ENCODE measurements at places on chromosomes 2 and 18.

DNA sequence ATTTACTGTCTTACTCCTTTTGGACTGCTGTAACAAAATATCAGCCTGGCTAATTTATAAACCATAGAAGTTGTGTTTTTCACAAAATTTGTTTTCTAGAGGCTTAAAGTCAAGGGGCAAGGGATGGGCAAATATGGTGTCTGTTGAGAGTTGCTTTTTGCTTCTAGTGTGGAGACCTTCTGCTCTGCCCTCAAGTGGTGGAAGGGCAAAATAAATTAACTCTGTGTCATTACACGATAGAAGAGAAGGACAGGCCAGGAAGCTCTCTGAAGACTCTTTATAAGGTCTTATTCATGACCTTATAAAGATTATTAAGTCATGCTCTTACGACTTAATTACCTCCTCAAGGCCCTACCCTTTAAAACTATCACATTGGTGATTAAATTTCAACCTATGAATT is 181.2 kb upstream of the LRATD1 start:
- no peak for DNase-seq

DNA sequence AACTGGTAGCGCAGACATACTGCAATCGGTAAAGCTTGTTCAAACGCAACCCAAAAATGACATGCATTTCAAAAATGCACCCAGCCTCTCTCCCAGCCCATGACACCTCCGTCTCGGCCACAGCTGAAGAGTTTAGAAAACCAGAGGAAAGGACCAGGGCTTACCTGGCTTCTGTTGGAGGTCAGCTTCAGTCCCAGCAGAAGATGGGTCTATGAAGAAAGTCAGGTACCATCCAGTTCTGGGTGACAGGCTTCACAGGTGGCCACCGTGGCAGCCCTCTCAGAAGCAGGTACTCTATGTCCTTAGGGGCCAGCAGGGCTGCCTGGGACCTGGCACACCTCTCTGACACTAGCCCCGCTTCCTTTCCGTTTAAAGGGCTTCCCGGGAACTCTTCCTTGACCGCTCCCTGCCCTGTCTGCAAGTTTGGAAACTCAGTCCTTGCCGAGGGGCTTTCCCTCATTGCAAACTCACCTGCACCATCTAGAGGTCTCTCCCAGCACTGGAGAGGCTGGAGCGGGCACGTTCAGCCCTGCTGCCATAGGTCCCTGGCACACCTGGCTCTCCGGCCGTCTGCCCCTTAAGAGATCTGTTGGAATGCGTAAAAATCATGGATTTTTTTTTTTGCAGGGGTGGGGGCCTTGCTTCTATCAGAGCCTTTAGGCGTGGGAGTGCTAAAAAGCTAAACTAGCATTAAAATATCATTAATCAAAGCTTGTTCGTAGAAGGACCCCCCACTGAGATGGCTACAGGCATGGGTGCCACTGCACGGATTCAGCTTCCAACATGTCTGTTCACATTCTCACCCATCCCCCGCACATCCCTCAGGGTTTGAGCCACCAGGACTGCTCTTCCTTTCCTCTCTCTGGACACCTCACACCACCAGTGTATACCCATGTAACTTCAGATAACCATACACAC is at the start of gene EDAR:
Gene EDAR, minus strand, starts transcription at position 425 of the 918 bp plus-strand sequence. CDS start 58,206 bp downstream, outside the sequence.
- peak; percentile 24 for DNase-seq

GRCh38 chr2:200352636-200353035 is 46.1 kb downstream of the SPATS2L start:
- DNase-seq: peak; percentile 70

DNA sequence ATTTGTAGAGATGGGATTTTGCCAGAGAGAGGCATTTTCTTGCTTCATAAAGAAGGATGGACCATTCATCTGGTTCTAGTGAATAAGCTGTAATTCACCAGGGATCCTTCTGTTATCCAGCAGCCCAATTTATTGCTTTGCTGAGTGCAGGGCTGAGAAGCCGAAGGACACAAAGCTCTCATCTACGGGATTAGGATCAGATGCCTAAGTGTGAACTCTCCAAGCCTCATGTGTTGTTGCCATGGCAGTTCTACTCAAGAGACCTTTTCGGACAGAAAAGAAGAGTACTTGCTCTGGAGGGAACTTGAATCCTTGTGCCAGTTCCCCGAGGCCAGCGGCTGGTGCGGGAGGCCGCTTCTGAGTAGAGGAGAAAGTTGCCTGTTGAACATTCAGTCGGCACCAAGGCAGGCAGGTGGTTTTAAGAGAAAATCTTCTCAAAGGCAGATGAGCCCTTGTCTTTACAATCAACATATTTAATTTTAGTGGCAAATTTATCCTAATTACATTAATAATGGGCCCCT is 38.4 kb upstream of the MBP start:
- no peak for DNase-seq

DNA sequence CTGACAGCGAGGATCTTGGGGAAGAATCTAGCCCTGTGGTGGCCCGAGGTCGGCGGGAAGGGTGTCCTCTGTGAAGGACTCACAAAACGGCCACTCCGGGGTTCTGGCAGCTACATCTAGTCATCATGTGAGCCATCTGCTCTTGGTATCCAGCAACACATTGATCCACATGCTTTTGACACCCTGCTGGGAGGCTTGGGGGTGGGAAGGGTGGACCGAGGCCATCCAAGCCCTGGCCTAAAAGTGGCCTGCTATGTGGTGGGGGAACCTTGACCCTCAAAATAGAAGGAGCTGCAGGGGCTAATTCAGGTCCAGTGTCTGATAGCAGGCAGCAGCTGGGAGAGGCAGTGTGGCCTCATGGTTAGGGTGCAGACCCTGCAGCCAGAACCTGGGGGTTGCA is 145.7 kb downstream of the CELF4 start:
- no peak for DNase-seq
